ENCODE measurements at places on chromosomes 3 and 15.

DNA sequence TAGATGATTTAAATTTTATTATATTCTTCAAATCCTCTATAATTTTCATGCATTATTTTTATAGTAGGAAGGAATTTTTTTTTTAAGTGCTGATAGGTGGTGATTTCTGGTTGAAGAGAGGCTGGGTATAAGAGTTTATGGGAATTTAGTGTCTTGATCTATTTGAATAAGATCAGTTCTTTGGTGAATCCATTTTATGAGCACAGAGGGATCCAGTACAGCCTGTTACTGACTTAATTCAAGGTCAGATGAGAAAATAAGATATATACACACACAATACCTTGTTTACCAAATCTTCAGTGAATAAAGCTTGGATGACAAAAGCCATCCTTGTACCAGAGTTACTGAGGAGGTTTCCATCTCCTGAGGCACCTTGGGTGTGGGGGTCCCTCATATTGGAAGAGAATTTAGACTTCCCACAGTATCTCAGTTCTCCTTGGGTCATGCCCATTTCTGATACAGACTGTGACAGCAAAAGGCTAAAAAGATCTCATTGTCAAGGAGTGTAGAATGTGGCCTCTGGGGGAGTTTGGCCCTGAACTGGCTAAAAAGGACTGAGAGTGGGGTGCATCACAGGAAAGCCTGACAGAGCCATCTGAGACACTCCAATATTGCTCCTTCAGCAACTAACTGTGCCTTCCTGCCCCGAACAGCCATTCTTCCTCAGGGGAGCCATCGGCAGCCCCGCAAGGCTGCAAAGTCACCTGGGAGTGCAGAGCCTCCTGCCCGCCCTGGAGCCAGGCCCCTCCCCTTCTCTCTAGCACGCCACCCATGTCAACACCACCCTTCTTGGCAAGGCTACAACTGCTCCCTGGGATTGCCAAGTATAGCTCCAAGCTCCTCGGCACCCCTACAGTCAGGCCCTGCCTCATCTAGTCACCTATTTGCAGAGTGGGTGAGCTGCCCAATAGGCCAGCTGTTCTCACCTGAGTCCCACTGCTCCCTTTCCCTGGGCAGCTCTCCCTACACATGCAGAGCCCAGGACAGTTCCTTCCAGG, 43.1 kb upstream of the HACD2 start:
- DNase-seq, result no peak

DNA sequence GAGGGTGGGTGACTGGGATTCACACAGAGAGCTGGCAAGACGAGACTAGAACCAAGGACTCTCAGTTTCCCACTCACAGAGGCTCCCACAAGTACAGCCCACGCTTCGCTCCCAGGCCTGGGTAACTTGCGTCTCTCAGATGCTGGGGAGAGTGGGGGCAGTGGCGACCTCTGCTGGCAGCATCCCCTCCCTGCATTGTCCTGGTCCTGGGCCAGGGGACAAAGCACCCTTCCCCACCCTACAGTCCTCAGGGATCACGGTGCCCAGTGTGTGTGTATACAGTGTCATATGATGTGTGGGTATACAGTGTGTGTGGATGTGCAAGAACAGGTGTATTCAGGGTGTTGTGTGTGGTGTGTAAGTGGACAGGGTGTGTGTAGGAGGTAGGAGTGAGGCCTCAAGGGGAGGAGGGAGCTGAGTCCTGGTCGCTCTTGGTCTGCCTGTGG, 12.8 kb downstream of the VILL start:
- DNase-seq, result peak; percentile 73

DNA sequence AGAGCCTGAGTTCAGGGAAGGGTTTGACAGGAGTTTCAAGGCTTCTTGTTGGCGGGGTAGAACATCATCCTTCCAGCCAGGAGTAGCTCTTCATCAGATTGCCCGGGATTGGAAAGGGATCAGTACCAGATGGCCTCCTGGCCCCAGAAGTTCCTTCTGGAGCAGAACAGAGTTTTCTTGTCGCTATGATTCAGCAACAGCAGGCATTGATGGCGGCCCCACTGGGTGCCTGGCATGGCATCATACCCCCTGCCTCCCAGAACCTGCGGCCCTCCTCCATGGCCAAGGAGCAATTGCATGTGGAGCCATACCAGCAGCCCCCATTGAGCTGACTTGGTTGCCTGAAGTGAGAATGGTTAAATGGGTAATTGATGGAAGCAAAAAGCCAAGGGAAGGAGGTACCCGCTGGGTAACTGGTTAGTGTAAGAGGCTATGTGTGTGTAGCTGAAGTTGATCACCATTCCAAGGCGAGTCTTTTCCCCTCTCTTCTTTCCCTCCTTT, 305.6 kb downstream of the PTPRG start:
- no peak for DNase-seq

DNA sequence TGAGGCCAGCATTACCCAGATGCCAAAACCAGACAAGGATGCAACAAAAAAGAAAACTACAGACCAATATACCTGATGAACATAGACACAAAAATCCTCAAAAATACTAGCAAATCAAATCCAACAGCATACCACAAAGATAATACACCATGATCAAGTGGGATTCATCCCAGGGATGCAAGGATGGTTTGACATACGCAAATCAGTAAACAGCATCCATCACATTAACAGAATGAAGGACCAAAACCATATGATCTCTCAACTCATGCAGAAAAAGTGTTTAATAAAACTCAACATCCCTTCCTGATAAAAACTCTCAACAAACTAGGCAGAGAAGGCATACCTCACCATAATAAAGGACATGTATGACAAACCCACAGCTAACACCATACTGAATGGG, 14.0 kb upstream of the PIAS1 start:
- no peak for DNase-seq

- DNase-seq, result no peak
These were observed 33.4 kb upstream of the CHRM5 start for GRCh38 chr15:33934921-33935320.

DNA sequence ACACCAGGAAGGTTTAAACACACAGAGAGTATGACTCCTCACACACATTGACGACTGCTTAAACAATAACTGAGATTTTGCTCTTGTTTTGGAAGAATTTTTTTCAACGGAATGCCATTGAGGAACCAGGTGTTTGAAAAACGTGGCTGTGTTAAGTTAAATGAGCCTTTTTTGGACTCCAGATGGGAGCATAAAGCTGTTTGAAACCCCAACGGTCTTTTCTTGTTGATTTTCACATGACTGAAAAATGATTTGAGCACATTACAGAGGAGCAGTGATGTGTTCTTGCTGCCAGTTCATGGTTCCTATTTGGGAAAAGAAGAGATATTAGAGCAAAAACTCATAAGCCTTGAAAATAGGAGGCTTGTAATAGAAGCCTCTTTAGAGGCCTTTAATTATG, 97.8 kb upstream of the SELENOK start:
- no peak for DNase-seq

DNA sequence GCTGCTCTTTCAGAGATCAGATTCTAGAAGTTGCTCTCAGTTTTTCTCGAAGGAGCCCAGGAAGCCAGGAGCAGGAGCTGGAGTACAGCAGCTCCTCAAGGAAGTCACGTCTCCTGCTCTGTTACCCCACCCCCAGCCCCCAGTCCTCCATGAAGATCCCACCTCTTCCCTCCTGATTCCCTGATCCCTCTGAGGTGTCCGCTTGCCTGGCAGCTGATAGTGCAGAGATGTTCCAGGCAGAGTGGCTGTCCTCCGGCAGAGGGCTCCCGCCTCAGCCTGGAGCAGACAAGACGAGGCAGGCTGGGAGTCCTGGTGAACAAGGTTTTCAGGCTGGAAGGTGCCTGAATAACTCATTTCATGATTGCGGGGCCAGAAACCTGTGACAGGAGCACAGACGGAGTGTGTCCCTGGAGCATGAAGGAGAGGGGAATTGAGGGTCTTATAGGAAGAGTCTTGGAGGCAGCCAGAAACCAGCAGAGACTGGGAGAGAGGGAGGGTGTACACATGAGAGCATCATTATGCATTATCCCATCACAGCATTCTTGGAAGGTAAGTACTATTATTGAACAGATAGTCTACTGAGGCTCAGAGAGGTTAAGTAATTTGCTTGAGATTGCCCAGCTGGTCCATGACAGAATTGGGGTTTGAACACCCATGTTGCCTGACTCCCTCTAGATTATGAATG, 1.2 kb downstream of the HRH1 start:
- DNase-seq, result peak; percentile 21

- no peak for DNase-seq
These were observed 12.7 kb downstream of the CCNL1 start for GRCh38 chr3:157147099-157147803.

DNA sequence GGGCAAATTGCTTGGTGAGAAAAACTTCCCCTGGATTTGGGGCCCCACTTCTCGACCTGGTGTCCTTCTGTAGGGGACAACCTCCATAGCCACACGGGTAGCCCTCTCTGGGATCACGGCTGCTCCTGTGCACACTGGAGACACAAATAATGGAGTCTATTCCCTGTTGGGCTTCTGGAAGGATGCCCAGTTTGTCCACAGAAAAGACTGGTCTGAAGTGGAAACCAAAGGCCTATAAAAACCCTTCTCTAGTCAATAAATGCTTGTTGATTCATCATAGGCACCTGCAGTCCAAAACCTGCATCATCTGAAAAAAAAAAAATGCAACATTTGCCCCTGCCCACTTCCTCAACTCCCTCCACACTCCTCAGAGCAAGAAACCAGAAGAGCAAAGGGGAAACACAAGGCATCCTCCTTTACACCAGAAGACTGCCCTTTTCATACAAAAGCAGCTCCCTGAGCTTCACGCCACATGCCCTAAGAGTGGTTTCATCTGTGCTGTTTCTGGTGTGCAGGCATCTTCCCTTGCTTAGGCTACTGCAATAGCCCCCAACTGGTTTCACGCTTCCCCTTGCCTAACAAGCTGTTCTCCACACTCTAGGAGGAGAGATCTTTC, 36.3 kb downstream of the SRGAP3 start:
- no peak for DNase-seq
